ENCODE measurements at places on chromosomes 12 and 14.

DNA sequence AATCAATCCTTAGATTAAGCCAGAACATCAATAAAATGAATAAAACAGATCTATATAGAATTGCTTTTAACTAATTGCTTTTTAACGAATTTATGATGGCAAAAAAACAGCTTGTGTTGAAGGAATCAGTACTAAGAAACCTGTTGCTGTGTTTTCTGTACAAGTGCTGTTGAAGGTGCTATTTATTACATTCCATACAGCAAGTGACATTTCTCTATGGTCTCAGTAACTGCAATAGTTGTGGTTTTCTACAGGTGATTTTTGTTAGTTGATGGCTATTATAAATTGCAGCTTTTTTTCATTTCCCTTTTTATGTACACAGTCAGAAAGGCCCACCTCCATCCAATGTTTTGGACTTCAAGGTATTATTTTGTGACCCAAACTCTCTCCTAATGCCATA lies 56.6 kb downstream of the SLC2A13 start:
- no peak for DNase-seq

DNA sequence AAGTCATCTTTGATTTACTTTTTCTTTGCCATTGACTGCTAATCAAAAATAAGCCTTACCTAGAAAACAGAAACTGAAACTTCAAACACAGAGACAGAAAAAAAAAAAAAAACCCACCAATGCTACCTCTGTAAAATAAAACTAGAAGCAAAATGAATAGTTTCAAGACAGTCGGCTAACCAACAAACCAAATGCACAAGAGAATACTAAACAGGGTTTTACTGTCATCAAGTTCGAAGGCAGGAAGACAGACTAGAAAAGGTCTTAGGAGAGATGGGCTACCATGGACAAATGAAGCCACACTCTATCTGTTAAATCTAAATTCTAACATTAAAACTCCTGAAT lies 59.5 kb downstream of the SEL1L start:
- DNase-seq: no peak

GRCh38 chr12:130557886-130558765 lies 158.0 kb downstream of the RIMBP2 start:
- DNase-seq: no peak

DNA sequence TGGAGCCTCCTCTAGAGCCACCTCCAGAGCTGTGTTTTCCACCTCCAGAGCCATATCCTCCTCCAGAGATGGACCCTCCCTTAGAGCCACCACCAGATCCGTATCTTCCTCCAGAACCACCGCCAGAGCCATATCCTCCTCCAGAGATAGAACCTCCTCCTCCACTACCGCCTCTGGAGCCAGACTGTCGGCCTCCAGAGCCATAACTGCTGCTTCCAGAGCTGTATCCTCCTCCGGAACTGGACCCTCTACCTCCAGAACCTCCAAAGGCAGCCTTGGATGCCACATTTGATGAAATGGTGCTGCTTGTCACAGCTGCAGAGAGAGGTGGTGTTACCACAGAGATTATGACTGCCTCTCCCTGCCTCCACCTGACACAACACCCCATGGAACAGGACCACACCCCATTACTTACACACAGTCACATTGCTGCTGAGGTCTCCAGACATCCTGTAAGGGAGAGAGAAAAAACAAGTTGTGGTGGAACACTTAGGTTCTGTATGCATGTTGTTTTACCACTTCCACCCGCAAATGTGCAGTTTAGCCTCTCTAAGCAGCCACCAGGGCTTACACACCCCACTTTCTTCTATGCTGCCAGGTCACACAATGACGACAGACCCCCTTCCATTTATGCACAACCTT lies 6.8 kb downstream of the KRT2 start:
- DNase-seq: no peak

DNA sequence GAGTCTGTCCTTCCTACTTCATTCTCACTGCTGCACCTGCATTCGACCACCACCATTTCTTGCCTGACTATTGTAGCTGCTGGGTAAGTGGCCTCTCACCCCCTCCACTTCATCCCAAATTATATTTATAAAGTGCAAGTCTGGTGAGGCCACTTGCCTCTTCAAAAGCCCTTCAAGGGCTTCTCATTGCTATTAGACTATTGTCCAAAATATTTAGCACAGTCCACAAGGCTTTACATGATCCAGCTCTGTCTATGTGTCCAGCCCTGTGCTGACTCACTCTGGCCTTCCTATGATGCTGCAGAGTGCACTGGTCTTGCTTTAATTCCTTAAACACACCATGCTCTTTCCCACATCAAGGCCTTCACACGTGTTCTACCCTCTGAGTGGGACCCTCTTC lies 46.0 kb downstream of the PAH start:
- DNase-seq: no peak

DNA sequence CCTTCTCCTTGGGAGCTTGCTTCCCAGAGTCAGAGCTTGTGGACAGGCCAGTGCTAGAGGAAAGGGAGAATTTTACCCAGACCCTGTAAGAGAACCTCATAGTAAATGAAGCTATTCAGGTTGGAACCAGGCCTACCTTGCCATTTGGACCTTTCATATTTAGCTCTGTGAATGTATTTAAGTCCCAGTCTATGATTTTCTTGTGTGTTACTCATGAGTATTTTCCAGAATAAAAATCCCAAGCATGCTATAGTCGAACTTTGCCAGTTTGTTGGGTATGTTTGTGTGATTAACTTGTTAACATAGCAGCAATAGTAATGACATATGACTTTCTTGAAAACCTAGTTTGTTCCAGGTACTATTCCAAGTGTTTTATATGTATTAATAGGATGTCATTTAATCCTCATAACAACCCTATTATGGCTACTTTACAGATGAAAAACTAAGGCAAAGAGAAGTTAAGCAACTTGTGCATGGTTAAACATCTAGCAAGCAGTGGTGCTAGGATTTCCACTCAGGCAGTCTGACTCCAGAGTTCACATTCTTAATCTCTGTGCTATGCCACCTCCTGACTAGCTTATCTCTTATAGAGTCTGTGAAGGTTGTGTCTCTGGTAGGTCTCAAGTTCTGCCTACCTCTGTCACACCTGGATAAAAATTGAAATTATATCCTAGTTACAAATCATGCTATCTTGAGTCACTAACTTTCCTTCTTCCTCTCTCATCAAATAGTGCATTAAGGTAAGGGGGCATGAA lies 47.9 kb upstream of the GARIN2 start:
- no peak for DNase-seq

GRCh38 chr12:57128519-57129247 lies 400 bp downstream of the LRP1 start:
- no peak for DNase-seq

- DNase-seq: no peak
These were observed 118.0 kb downstream of the KICS2 start for GRCh38 chr12:64103825-64104740.

DNA sequence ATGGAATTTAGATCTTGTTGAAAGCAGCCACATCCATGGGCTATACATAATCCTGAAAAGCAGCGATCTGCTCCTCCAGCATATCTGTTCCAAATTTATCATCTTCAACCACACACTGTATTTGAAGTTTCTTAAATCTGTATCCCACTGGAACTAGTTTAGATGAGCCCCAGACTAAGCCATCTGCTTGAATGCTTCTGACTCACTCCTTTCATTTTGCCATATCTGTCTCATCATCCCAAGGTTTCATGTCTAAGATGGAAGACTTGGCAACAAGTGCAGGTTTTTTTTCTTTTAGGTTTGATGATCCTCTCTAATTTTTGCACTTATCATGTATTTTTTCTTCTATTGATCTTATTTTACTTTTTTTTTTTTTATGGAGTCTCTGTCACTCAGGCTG lies 54.4 kb upstream of the TMEM263 start:
- no peak for DNase-seq

GRCh38 chr12:72207079-72207478 lies 65.1 kb upstream of the TRHDE start:
- no peak for DNase-seq

Measured in activated T-helper 9 cell treated with anti-CD3 and anti-CD28 coated beads, Interleukin-2, amount 50 U/mL, for 16 hours (primary cell).